Stimulated activated CD8-positive, alpha-beta memory T cell treated with anti-CD3 and anti-CD28 coated beads, Interleukin-2, amount 100 ng/mL, for 48 hours (primary cell): ENCODE measurements at places on chromosomes 4 and X.

DNA sequence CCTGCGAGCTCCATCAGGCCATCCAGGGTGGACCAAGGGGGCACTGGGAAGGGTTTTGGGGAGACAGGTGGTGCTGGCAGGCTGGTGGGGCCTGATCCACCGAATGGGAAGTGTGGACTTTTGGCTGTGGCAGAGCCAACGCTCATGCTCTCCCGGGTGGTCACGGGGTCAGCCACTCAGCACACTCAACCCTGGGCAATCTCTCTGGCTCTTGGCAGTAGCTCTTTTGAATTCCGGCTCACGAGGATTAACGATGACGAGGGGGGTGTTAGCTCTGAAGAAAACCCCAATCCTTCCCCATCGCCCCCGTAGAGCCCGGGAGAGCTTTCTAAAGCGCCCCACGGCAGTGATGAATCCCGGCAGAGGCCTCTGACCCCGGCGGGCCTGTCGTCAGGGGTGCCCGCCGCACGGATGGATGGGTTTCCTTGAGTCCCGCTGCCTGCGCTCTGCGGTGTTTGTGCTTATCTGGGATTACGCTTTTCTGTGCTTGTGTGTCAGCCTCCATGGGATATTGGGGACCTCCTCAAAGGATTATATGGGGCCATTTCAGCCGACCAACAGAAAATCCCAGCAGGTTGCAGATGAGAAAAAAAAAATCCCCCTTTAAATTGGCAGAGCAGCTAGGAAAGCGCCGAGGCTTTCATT, 156.8 kb upstream of the PSAPL1 start:
- DNase-seq, result no peak

DNA sequence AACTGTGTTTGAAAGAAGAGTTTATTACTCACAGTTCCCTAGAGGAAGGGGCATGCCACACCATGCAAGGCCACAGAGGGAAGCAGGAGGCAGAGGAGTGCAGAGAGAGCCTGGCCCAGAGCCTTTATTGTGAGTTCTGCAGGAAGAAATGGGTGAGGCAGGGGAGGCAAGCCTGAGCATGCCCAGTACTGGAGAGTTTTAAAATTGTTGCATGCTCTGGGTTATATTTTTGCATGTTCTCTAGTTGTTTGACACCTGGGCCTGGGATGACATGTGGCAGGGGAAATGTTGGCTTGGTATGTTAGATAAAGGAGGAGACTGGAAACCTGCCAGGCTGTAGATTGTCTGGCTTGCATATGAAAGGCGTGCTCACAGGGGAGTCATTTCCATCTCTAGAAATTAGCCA, 19.7 kb upstream of the CRMP1 start:
- no peak for DNase-seq

GRCh38 chrX:143664302-143664701, 28.4 kb upstream of the SLITRK4 start:
- no peak for DNase-seq

- DNase-seq, result no peak
Observed at GRCh38 chrX:13386092-13386491, 66.2 kb upstream of the ATXN3L start.

DNA sequence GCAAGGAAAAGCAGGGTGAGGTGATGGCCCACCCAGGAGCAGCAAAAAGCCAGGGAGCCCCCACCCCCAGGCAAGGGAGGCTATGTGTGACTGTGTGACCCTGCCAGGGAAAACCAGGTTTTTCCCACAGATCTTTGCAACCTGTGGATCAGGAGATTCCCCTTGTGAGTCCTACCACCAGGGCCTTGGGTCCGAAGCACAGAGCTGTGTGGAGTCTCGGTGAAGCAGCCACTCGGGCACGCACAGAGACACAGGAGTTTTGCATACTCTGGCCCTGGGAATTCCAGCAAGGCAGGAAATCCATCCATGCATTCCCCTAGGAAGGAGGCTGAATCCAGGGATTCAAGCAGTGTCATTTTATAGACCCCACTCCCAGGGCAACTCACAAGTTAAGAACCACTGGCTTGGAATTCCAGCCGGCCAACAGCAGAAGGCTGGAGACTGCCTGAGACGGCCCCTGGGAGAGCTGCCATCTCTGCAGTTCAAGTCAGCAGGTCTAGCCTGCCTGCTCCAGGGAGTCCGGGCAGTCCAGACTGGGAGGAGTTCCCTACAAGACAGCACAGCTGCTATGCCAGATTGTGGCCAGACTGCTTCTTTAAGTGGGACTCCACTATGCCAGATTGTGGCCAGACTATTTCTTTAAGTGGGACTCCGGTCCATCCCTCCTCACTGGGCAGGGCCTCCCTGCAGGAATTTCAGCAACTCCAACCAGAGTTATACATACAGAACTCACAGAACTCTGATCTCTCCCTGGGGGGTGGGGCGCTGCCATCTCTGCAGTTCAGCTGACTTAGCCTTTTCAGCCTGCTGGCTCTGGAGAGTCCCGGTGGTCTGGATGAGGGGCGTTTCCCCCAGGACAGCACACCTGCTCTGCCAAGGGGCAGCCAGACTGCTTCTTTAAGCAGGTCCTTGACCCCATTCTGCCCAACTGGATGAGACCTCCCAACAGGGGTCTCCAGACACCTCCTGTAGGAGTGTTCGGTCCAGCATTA, 85.1 kb upstream of the ADAD1 start:
- no peak for DNase-seq

GRCh38 chr4:106258145-106259045, 57.6 kb downstream of the TBCK start:
- no peak for DNase-seq

DNA sequence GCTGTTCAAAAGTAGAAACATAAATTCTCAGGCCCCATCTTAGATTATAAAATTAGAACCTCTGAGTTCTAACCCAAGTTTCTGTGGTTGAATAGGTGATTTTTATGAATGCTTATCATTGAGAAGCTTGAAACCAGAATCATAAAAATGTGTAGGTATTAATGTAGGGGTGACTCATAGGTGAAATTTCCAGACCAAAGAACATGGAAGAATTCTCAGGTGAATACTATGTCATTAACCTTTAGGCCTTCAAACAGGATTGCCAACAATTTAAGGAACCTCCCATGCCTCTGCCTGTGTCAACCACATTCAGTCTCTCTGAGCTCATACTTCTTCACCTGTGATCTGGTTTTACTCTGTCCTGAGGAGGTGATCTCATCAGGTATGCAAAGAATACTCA, 177.8 kb downstream of the NPFFR2 start:
- no peak for DNase-seq

DNA sequence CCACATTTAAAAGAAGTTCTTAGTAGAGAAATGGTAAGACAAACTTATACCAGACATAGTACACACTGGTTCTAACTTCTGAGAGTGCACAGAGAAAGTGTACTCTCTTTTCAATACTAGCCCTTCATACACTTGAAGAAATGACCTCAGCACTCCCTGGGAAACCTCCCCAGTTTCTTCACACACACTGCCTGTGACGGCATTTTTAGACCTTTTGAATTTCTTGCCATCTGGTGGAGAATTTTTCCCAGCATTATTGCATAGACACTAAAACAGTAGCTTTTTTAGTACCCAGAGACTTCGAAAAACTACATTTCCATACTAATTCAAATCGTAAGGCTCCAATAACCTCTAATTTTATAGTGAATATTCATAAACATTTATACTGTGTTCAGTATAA, 341.6 kb upstream of the MAOA start:
- DNase-seq, result no peak

- no peak for DNase-seq
Observed at GRCh38 chr4:147128787-147129186, 183.1 kb upstream of the TTC29 start.

DNA sequence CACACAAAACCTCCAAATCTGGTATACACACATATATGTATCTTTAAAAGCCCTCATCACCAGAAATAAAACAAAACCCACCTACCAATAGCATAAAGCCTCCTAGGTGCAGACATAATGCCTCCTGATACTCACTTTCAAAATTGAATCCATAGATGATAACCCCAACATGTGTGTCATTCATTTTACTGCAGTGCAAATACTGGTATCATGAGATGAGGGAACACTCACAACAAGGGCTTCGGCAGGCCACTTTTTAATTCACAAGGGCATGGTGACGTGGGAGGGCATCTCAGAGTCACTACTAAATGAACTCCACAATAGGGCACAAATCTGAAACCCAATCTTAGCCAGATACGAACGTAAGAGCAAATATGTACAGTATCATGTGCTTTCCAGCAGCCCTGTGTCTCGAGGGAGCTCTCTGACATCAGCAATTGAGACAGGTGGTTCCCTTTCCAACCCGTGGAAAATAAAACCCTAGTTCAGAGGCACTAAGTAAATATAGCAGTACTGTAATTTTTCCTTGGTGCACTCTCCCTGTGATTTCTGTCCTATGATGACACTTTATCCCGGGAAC, 14.1 kb upstream of the PPARGC1A start:
- no peak for DNase-seq

DNA sequence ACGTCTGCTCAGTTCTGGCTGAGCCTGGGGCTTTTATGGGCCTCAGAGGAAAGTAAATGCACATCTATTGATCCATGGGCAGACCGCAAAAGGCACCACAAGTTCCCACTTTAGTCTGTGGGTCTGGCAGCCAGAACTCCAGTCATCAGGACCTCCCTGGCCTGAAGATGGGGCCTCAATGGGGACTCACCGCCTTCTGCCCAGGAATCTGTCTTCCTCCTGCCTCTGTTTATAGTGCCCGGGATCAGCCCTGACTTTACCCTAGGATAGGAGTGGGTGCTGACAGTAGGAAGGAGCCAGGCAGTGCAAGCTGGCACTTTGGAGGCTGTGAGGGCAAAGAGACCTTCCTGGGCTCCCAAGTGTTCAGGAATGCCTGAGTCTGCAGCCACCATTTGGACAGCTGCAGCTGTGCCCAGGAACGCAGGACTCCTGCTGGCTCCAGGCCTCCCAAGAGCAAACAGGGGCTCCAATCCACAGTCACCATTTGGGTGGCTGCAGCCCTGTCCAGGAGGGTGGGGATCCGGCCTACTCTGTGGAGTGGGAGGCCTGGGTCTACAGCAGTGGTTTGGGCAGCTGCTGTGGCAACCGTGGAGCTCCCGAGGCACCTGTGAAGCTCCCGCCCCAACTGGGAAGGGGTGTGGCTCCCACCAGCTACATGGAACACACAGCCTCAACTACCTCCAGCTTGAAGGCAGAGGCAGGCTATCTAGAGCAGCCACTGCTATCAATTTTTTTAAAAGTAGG, 1440.9 kb upstream of the ADGRL3 start:
- DNase-seq, result no peak

DNA sequence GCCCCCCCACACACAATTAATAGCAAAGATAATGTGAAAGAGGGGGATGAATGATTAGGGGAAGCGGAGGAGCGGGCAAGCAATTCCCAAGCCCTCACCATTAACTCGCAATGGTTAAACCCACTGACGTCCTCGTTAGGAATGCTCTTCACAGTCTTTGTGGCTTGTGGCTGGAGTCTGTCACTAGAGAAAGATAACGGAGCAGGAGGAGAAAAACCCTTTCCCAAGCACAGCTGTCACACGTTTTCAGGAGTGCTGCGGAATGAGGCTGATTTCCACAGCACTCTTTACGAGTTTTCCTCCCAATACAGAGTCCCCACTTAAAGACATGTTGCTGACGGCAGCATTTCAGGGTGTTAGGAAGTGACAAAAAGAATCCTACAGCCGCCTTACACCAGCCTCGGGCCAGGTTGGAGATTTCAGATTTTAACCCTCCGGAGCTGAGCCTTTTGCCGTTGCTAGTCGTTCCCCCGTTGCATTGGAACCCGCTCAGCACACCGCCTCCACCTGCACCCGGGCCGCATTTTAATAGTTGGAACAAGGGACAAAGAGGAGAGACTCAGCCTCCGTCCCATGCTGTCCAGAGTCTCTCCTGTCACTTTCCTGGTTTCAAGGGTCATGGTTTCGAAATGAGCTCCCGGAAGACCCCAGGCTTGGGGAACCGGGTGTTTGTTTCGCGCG, 92.2 kb downstream of the GEMIN8 start:
- no peak for DNase-seq

DNA sequence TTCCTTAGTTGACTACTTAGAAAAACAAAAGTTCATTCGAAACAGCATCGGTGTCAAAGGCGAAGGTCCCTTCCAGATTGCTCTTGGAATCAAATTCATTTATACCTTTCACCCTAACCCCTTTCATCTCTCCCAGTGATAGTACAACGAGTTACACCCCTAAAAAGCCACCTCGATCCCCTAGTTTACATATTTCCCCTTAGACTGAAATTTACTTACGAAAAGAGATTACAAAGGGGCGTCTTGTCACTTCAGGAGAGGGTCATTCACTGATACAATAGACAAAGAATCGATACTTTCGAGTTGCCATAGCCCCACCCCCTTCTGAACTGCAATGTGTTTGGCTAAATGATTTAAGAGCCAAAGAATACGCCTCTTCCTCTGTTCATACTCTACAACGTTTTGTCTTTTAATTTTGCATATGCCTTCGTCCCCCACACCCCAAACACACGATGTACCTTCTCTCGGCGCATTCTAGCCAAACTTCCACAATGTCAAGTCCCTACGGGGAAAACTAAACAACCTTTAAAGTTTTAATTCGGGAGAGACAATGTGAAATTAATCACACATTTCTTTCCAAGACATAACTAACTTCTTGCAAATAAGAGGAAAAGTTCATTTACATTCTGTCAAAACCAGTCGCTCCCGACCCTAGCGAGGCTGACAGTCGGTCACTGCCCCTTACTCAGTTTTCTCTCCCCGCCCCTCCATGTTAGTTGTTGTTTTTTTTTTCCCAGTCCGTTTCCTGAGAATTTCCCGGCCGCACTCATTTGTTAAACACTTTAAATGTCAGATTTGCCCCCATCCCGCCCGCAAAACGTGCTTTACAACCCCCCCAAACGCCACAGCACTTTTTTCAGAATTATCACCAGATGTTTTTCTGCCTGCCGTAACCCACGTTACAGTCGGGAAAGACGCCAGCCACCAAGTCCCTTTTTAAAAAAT, 88.6 kb downstream of the HPRT1 start:
- DNase-seq, result no peak

DNA sequence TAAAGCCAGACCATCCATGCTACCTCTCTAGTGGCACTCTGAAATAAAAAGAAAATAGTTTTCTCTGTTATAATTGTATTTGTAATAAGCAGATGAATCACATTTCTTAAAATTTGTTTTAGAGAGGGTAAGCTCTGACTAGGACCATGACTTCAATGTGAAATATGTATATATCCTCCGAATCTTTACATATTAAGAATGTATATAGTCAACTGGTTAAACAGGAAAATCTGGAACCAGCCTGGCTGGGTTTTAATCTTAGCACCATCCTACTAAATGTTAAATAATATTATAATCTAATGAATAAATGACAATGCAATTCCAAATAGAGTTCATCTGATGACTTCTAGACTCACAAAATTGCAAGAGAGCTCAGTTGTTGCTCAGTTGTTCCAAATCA, 1.5 kb downstream of the FGB start:
- DNase-seq, result no peak

DNA sequence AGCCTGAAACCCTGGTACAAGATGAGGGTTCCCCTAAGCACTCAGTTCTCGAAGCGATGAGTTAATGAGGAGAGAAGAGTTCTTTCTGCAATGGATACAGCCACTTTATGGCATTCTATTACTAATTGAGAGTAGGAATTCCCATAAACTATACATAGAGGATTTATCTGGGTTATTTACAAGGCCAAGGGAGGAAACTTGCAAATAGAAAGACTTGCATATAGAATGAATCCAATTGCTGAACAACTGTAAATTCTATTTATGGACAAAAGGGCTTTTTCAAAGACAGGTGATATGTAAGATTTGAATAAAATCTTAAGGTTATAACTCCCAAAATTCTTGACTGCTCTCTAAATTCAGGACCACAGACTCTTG, 182.2 kb downstream of the PPARGC1A start:
- no peak for DNase-seq
